ENCODE measurements at places on chromosomes 12 and 14.

DNA sequence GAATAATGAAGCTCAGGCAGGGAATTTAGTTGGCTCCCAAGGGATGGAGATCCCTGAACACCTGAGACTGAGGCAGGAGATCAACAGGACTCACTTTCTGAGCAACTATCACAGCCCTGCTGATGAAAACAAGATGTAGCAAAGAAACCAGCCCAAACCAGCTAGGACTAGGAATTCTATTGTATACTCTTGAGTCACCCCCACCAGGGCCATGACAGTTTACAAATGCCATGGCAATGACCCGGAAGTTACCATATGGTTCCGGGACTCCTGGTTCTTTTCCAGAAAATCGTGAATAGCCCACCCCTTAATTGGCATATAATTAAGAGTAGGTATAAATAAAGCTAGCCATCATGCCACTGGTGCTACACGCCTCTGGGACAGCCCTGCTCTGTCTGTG, 46.0 kb upstream of the OASL start:
- no peak for DNase-seq

- DNase-seq, result no peak
Observed at GRCh38 chr14:100644784-100645183, 57.6 kb upstream of the BEGAIN start.

DNA sequence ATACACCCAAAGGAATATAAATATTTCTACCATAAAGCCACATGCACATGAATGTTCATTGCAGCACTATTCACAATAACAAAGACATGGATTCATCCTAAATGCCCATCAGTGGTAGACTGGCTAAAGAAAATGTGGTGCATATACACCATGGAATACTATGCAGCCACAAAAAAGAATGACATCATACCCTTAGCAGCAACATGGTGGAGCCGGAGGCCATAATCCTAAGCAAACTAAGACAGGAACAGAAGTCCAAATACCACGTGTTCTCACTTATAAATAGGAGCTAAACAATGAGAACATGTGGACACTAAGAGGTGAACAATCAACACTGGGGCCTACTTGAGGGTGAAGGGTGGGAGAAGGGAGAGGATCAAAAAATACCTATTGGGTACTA, 198.5 kb downstream of the BMP4 start:
- no peak for DNase-seq

DNA sequence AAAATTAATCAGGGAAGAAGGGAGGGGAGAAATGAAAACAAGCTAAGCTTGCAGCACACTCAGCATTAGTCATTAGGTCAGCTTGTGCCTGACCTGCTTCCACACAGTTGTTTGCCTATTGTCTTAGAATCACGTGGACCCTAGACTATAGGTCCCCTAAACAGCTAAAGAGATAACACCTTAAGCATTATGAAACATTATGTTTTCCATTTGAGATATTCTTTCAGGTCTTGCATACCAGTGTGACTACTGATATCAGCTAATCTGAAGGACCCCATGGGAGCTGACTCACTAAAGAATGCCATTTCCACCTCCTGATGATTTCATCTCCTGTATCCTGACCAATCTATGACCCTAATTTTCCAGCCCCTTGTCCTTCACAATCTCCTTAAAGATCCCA, 154.1 kb upstream of the FUT8 start:
- peak; percentile 92 for DNase-seq

DNA sequence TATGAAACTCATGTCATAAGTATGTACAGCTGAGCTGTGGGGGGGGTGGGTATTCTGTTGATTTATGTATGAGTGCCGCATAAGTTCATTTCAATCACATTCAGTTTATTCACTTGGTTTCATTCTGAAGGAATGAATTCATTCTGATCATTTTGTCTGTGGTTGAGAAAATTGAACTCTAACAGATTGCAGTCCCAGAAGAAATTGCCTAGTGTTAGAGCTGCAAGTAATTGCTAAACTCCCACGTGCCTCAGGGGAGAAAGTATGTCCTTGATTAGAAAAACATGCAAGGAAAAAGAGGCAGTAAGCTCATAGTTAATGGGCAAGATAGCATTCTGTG, 442.4 kb upstream of the MGAT4C start:
- DNase-seq, result peak; percentile 85

GRCh38 chr12:25993901-25994651, 35.6 kb downstream of the RASSF8 start:
- DNase-seq, result peak; percentile 93

GRCh38 chr14:76589246-76589645, 172.0 kb upstream of the VASH1 start:
- no peak for DNase-seq

DNA sequence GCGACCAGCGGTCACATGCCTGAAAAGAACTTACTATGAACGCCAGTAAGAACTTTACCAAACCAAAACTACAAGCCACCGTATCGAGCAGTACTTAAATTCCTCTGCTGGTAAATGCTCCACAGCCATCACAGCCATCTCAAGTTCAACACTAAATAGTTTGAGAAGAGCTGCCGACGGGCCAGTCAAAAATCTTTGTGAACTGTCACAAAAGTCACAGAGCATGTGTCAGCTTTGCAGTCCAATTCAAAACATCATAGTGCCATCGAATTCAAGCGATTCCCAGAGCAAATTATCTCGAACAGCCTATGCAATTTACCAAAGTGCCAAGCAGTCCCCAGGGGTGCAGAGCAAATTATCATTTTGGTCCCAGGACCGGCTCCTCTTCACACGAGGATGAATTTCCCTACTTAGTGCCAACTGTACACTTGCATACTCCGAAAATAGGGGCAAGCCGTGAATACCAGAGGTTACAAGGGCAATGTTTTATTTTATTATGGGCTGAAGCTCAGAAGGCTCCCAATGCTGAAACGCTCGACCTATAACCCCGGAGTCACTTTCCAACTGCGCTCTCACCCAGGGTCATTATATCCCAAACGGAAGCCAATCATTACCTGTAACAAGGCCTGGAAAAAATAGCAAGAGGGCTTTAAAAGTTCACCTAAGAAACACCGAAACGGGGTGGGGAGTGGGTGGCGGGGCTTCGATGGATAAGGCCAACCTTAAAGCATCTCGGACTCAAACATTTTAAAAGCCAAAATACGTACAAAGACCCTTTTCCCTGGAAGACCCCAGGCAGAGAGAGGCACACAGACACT, 1.1 kb downstream of the LRP6 start:
- DNase-seq, result peak; percentile 40

DNA sequence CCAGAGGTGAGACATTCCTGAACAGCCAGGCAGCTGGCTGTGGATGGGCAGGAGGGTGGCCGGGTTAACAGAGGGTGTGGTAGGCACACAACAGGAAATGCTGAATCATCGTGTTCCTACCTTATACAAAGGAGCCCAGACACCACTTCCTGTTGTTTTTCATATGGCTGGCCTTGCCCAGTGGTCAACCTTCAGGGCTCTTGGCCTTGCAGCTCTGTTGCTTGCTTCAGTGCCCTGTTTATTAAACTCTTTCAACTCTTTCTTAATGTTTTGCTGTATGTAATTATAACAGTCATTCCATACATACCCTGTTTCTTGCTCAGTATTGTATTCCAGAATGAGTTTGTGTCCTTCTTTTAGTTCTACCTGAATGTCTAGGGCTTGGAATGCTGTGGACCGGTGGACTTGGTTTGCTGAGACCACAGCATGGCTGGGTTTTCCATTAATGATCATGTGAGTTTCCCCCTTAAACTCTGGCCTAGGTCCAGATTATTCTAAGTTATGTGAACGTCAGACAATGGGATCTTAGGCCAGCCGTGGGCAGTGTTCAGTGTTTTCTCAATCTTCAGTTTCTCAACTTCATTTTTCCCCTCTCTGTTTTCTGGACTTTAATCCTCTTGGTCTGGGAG, 11.9 kb downstream of the CFAP54 start:
- peak; percentile 72 for DNase-seq

DNA sequence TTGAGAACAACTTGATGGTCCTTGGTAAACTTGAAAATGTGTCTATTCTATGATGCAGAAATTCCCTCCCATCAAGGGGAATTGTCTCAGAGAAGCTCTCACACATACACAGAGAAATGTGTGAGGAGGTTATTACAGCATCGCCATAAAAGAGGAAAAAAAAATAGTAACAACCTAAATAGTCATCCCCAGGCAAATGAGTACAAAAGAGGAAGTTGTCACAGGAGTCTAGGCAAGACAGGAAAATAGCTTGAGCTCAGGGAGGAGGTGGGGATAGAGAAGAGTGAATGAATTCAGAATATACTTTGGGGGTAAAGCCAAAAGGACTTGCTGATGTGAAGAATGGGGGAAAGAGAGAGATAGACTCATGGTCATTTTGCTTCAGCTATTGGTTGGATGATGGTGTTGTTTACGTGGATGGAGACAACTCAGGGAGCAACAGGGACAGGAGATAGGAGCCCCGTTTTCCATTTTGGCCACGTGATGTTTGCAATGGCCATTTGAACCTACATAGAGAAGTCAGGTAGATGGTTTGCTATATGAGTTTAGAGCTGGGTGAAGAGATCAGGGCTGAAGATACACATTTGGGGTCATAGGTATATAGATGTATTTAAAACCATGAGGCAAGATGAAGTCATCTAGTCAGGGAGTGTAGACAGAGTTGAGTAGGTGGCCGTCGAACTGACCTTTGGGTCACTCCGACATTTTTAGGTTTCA, 20.3 kb downstream of the LRRC74A start:
- no peak for DNase-seq

DNA sequence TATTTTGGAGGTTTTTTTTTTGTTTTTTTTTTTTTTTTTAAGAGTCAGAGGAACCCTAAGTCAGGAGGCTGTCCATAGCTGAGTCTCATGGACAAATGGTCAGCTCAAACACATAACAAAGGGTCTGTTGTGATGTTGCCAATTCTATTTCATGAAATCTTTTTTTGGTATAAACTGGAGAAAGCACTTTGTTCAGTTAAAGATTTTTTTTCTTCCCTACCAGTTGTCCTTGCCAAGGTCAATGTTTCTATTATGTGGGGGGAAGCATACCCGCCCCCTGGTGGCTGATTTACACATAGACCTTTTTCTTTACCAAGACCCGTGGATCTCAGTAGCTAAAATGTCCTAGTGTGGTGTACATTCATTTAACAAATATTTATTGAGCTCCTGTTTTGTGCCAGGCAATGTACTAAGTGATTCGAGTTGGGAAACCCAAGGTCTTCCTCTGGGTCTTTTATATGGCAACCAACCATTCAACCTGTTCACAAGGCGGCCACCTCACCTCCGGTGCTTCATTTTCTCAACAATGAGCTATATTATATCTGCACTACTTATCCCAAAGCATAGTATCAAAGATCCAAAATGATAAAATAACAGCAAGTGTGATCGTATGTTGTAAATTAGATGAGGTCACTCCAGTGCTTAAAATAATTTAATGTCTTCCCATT, 214.5 kb downstream of the PAH start:
- peak; percentile 67 for DNase-seq

- no peak for DNase-seq
Observed at GRCh38 chr12:31991146-31991545, 31.9 kb downstream of the RESF1 start.

GRCh38 chr12:100266585-100266834, 369 bp downstream of the DEPDC4 start:
- no peak for DNase-seq

DNA sequence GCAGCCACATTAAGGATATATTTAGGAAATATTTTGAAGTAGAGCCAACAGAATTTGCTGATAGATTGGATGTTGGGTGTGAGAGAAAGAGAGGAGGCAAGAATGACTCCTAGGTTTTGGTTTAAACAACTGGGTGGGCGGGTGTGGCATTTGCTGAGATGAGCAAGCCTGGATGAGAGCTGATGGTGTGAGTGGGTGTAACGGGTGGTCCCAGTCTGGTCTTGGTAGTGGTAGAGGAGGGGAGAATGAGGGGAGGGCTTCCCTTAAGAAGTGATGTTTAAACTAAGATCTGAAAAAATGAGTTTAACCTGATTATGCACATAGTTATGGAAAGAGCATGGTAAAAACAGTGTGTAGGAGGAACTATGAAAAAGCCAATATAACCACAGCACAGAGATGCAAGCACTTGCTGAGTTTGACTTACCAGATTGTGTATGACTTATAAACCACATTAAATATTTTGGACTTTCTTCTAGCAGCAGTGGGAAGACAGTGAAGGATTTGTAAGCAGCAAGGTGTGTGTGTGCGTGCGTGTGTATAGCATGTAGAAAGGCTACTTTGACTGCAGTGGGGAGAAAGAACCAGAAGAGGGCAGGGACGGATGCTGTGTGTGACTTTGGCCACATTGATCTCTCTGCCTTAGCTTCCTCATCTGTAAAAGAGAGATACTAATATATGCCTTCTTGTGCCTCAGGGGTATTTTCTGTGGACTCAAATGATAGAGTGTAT, 139.7 kb downstream of the PRIMA1 start:
- DNase-seq, result peak; percentile 15

GRCh38 chr14:106605548-106606448, 1079.4 kb downstream of the TMEM121 start:
- DNase-seq, result no peak

GRCh38 chr12:9406564-9407424, 198.6 kb upstream of the PZP start:
- no peak for DNase-seq

- peak; percentile 49 for DNase-seq
Observed at GRCh38 chr14:91985521-91986255, 38.2 kb upstream of the FBLN5 start.

DNA sequence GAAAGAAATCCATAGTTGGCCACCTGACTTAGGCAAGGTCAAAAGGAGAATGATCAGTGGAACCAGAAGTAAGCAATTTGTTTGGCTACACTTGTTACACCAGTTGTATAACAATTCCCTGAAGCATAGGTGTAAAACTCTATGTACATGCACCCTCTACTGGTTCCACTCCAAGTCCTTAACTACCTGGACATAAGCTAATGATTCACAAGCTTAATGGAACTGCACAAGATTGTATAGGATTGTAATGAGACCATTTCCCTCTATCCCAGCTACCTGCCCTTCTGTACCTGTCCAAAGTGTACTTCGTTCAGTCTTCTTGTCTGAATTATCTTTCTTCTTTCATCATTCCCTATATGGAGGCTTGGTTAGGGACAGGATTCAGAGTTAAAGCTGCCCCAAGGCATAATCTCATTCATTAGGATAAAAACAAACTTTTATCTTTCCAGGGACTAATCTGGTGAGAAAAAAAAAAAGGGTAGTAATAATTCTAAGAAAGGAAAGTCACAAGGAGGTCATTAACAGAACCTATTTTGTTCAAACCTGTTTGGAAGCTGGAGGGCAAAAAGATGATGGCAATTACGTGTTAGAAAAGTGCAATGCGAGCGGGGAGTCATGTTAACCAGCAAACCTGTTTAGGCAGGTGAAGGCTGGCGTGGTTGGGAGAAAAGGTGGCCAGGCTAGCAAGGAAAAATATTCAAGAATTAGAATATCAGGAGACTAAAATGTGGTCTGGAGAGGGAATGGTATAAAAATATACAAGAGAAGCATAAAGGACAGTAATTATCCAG, 2.8 kb upstream of the TMEM52B start:
- DNase-seq, result no peak

DNA sequence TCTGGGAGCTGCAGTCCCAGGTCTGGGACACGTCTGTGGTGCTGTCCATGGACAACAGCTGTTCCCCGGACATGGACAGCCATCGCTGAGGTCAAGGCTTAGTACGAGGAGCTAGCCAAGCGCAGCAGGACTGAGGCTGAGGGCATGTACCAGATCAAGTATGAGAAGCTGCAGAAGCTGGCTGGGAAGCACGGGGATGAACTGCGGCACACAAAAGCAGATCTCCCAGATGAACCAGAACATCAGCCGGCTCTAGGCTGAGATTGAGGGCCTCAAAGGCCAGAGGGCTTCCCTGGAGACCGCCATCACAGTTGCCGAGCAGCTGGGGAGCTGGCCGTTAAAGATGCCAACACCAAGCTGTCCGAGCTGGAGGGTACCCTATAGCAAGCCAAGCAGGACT, 375.3 kb downstream of the SEC23A start:
- no peak for DNase-seq
